ENCODE measurements at places on chromosomes 1 and 21.

- no peak for DNase-seq
These were observed 37.0 kb upstream of the CCSAP start for GRCh38 chr1:229379846-229380245.

DNA sequence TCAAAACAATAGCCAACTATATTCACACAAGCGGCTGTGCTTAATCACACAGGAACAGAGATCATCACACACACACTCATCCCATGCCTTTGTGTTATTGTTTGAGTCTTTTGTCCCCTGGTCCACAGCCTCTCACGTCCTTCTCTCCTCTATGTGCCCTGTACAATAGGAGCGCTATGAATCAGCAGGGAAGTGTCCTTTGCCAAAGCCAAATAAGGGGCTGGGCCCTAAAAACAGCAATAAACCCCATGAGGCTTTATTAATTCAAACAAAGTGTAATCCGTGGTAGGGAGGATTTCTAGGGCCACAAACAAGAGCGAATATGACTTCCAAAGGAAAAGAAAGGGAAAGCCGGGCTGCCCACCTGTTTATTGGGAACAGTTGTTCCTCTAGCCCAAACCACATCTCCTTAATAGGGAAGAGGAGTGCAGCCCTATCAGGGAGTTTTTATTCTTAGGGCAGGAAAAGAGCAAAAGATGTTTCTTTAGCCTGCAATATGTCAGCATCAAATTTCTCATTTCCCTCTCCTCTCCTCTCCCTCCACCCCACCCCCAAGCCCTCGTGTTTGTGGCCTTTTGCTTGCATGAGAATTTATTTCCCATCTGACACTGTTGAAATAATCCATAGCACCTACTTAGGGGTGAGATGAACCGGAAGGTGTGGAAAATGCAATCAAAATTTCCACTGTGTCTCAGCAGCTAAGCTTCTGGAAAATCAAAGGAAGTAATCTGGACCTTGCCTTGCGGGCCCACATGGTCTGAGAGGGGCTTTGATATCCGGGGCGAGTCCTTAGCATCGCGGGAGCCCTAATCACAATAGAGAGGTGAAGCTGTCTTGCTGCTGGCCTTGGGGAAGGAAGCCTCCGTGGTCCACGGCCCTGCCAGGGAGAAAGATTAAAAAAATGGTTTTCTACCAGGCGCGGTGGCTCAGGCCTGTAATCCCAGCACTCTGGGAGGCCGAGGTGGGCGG lies 45.3 kb upstream of the ITPKB start:
- DNase-seq = no peak

- DNase-seq = no peak
These were observed 497.1 kb upstream of the PLXNA2 start for GRCh38 chr1:208741296-208741695.

DNA sequence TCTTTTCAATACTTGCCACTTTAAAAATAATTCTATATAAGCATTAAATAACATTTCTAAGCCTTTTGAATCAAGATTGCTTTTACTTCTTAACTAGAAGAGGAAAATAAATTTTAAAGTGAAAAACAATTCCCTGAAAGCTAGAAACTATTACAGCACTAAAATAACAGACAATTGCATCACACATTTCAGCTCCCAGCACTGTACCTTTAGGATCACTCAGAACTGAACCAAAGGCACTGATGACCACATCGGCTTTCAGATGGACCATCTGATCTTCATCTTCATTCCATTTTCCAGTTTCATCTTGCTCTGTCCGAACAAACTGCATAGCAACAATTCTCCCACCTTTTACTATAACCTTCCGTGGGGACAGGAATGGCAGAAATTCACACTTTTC lies 347.3 kb downstream of the DPYD start:
- DNase-seq = no peak

DNA sequence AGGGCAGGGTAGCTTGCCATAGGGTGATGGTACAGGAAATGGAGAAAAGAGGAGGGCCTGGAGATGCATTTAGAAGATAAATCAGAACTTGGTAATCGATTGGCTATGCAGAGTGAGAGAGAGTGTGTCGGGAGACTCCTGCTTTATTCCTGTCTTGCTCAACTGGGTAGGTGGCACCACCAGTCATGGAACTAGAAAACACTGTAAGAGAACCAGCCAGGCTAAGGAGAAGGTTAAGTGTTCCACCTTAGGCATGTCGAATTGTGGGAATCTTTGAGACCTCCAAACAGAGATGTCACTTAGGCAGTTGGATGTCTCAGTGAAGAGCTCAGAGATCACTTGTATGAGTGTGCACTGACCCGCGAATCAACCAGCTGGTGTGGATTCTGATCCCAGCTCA lies 28.7 kb upstream of the RD3 start:
- DNase-seq = no peak

Measured in CD4-positive, alpha-beta T cell treated with Interleukin-2 at 100 ng/mL for 4 hours (primary cell).